ENCODE measurements at places on chromosomes 1 and 21. TPM values are rescaled to one million over a fixed set of nuclear protein-coding genes. Genes with fewer than 3 reads are reported as not detected.

Gene TMEM69
- 20.9 TPM for total RNA-seq

Gene EVA1B
- 63.3 TPM for total RNA-seq

Gene ATP1A4
- not detected for total RNA-seq

DNA sequence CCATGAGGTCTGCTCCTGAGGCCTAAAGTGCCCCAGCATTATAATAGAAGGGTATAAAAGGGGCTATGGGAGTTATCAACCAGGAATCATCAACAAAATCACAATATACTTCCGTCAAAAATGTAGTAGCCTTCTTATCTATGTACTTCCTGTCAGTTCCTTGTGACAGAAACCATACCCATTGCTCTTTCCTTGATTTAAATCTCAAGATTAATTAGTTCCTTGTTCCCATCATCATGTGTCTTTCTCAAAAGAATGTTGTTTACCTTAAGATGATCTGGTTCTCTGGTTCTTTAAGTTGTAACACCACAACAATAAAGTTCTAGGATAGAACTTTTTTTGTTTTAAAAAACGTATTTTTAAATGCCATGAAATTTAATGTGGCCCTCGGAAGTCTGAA, 833.3 kb downstream of the LTN1 start:
- DNase-seq = no peak

DNA sequence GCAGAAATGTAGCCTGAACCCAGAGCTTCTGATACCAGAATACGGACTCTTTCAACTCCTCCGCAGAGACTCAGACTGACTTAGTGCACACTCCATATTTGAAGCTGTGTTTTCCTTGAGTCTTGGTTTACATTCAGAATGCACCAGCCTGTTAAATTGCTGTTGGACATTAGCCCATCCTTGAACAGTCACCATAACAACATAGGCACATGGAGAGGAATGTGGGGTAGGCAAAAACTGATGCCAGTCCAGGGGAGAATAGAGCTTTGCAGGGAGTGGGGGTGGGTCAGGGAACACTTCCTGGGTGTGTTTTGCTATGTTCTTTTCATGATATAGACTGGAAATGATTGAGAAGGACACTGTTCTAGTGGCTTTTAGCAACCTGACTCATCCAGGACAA, 76.3 kb upstream of the CACNA1E start:
- no peak for DNase-seq

DNA sequence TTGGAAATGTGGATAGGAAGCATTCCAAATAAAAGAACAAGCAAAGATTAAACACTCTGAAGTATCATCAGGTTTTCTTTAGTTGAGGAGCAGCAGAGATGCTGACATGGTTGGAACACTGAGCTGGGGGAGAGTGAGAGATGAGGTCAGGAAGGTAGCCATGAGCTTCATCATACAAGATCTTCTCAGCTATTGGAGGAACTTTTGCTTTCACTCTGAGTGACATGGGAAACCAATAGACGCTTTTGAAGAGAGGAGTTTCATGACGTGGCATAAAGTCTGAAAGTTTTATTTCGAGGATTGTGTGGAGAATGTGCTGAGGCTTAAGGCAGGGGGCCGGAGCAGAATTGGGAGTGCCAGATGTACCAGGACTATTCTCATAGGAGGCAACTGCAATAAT, 616.2 kb upstream of the CAMK1G start:
- DNase-seq = no peak

- no peak for DNase-seq
Observed at GRCh38 chr1:65105596-65105995, 42.4 kb upstream of the AK4 start.

- no peak for DNase-seq
Observed at GRCh38 chr1:36651176-36651910, 168.6 kb upstream of the CSF3R start.

DNA sequence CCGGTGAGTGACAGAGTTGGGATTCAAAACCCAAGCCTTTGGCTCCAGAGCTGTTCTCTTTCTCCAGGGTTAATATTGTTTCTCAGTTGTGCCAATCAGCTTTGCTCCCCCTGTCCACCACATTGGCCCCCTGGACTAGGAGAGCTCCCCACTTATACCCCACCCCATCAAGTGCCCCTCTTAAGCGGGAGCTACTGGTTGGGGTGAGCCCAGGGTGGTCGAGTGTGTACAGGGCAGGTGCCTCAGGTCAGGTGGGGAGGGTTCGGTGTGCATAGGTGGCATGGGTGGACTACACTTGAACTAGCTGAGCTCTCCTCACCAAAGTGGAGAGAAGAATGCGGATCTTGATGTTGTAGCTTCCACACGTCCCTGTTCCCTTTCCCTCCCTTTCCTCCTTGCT, 14.2 kb downstream of the KCNA2 start:
- no peak for DNase-seq

DNA sequence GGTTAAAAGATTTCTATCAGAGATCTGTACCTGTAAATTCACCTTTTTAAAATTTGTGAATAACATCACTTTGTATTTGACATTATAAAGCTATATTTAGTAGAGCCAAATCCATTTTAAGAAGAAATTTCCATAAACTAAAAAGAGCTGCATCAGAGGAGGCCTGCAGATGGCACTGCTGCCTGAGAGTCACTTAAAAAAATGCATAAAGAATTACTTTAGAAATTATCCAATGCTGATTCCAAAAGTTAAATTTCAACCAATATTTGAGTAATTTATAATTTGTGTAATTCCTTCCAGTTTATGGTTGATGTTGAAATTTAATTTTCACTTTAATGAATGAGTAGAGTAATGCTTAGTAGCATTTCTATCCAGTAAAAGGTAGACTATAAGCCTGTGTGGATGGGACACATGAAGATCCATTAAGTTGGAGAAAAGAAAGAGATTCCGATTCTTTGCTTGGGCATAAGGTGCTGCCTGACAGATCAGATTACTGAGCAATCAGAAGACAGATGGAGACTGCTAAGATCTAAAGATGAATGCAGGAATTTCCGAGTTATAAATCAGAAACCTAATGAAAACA, 20.7 kb upstream of the RPE65 start:
- DNase-seq = no peak

DNA sequence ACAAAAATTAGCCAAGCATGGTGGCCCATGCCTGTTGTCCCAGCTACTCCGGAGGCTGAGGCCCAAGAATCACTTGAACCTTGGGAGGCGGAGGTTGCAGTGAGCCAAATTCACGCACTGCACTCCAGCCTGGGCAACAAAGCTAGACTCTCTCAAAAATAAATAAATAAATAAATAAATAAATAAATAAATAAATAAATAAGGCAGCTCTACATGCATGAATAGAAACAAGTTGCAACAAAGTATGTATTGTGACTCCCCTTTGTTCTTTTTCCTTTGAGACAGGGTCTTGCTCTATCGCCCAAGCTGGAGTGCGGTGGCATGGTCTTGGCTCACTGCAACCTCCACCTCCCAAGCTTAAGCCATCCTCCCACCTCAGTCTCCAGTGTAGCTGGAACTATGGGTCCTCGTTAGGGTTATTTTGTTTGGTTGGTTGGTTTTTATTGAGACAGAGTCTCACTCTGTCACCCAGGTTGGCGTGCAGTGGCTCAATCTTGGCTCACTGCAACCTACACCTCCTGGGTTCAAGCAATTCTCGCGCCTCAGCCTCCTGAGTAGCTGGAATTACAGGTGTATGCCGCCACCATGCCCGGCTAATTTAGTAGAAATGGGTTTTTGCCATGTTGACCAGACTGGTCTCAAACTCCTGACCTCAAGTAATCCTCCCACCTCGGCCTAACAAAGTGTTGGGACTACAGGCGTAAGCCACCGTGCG, 8.0 kb downstream of the USP48 start:
- no peak for DNase-seq

- DNase-seq = no peak
Observed at GRCh38 chr1:206836111-206836510, 29.3 kb upstream of the IL20 start.

GRCh38 chr1:54547601-54548388, at the start of gene ACOT11:
Gene ACOT11 (plus strand): TSS chr1:54548228. CDS start chr1:54548310, 82 bp downstream.
- DNase-seq = no peak

GRCh38 chr1:84929581-84929980, 36.6 kb upstream of the LPAR3 start:
- DNase-seq = no peak

All from omental fat pad (tissue), 4 donors.